ENCODE measurements at places on chromosomes 5 and 9.

DNA sequence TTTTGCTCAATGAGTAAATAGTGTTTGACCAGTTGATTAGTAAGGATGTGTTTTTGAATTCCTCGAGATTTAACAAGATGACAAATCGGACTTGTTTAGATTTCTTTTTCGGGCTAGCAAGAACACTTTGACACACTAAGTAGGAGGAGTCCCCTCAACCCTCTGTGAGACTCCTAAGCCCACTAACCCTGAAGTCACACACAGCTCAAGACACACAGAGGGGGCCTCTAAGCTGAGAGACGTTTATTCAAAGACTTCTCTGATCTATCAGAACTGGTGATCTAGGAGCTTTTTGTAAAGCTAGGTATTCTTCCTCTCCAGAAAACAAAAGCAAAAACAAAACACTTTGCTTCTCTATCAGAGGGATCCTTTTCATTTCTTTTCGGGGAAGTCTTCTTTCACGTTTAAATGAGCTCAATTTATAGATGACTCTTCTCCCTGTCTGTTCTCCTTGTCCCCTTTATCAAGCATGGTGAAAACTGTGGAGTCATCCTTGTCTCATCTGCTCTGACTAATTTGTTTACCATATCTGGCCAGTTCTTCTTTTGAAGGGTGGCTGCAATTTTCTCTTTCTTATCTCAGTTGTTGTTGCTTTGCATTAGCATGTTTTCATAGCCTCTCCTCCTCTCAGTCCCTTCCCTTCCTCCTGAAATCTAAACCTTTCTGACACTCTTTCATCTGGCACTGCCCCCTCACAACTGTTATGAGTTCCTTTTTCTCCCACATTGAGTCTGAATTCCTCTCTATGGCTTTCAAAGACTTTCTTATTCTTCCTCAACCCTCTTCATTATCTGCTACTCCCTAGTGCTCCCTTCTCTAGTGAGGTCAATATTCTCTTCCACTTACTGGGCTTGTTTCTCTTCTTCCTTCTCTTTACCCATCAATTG lies 68.5 kb upstream of the RAI14 start:
- no peak for DNase-seq

- no peak for DNase-seq
Measured at GRCh38 chr5:172891716-172892421, 57.8 kb downstream of the ERGIC1 start.

- DNase-seq = no peak
Measured at GRCh38 chr5:74966141-74967026, 86.0 kb downstream of the GCNT4 start.

- DNase-seq = no peak
Measured at GRCh38 chr9:134605351-134605965, 36.1 kb upstream of the COL5A1 start.

- DNase-seq = no peak
Measured at GRCh38 chr5:138180183-138180782, 1.4 kb downstream of the KIF20A start.

GRCh38 chr5:137486707-137487106 lies 12.4 kb downstream of the SPOCK1 start:
- DNase-seq = no peak

GRCh38 chr5:2697041-2697440 lies 54.4 kb downstream of the IRX2 start:
- no peak for DNase-seq

GRCh38 chr5:150797384-150797783 lies 18.8 kb downstream of the SMIM3 start:
- no peak for DNase-seq

GRCh38 chr5:44821164-44821563 lies 12.4 kb downstream of the MRPS30 start:
- DNase-seq = no peak

- no peak for DNase-seq
Measured at GRCh38 chr5:100273846-100274580, 261.2 kb upstream of the FAM174A start.

GRCh38 chr9:109182940-109183798 lies 16.1 kb upstream of the FRRS1L start:
- peak; percentile 27 for DNase-seq

DNA sequence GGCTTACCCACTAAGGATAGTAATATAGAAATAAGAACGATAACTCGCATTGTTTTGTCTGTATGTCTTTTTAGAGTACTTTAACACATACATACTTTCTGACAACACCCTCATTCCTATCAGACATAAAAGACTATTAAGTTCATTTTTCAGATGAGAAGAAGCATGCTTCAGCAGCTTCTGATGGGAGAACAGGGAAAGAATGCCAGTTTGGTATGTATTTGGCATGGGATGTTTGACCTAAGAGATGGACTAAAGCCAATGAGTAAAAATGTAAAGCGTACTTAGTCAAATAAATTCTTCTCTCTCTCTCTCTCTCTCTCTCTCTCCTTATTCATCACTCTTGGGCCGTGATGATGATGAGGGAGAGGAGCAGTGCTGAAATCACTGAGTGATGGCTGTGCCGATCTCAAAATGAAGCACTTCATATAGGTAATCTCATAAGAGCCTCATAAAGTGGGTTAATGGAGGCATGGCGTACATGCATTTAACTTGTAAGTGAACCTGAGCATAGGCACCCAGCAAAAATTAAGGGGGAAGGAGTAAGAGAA lies 71.5 kb downstream of the SLIT3 start:
- DNase-seq = no peak

- DNase-seq = no peak
Measured at GRCh38 chr5:171762903-171763302, 22.7 kb upstream of the SMIM23 start.

Data from cerebellar nuclear complex (tissue), 1 donor.